ENCODE measurements at places on chromosomes 13 and 19. TPM values are rescaled to one million over a fixed set of nuclear protein-coding genes. Genes with fewer than 3 reads are reported as not detected.

- H3K27me3 ChIP-seq = peaks cover 12% of the 10 kb centered on the region
- H3K4me3 ChIP-seq = no peak overlapping the region
- no peak overlapping the region for H3K27ac ChIP-seq
Observed at GRCh38 chr13:29507356-29507755, 88.1 kb downstream of the SLC7A1 start.

ZMYM2 gene
- 64.3 TPM for total RNA-seq

- H3K4me1 ChIP-seq = no peaks in the 10 kb centered on the region
- H3K27me3 ChIP-seq = no peaks in the 10 kb centered on the region
- H3K4me3 ChIP-seq = no peak overlapping the region
- no peak for DNase-seq
- no peaks in the 10 kb centered on the region for H3K36me3 ChIP-seq
- H3K27ac ChIP-seq = no peak overlapping the region
Observed at GRCh38 chr13:112014857-112015256, 52.1 kb upstream of the SOX1 start.

CAB39L gene
- 18.0 TPM for total RNA-seq

SERTM1 gene
- total RNA-seq = 5.9 TPM

GRCh38 chr13:41678249-41678648 is 220.9 kb downstream of the RGCC start:
- peaks cover 9% of the 10 kb centered on the region for H3K4me1 ChIP-seq
- no peak overlapping the region for H3K4me3 ChIP-seq
- no peaks in the 10 kb centered on the region for H3K36me3 ChIP-seq
- H3K27ac ChIP-seq = no peak overlapping the region
- H3K27me3 ChIP-seq = no peaks in the 10 kb centered on the region

EDDM13 gene
- 1.1 TPM for total RNA-seq
